AG04450 (cell line): ENCODE measurements at places on chromosomes 16 and 17.

GRCh38 chr16:57091200-57091974 lies 996 bp upstream of the CPNE2 start:
- no peak for DNase-seq

DNA sequence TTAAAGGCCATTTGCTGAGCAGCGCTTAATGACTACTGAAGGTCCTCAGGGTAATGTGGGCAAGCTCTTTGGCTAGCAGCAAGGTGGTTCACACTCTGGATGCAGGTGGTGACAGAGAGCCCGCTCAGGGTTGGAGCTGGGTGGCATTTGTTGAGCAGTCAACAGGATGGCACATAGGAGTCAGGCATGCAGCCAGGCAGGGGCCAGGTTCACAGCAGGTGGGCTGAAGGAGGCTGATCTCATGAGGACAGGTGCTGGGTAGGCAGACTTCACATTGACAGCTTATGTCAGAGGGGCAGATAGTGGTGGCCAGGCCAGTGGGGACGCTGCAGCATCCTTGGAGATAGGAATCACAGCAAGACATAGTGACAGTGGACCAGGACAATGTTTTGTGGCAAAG lies 4.5 kb downstream of the KRTAP3-1 start:
- no peak for DNase-seq

- DNase-seq: no peak
Measured at GRCh38 chr16:19432429-19432828, 14.7 kb downstream of the TMC5 start.

GRCh38 chr17:38749223-38750043 lies 1.3 kb upstream of the PCGF2 start:
- DNase-seq: no peak

- DNase-seq: no peak
Measured at GRCh38 chr17:58059141-58059540, 24.1 kb upstream of the DYNLL2 start.

DNA sequence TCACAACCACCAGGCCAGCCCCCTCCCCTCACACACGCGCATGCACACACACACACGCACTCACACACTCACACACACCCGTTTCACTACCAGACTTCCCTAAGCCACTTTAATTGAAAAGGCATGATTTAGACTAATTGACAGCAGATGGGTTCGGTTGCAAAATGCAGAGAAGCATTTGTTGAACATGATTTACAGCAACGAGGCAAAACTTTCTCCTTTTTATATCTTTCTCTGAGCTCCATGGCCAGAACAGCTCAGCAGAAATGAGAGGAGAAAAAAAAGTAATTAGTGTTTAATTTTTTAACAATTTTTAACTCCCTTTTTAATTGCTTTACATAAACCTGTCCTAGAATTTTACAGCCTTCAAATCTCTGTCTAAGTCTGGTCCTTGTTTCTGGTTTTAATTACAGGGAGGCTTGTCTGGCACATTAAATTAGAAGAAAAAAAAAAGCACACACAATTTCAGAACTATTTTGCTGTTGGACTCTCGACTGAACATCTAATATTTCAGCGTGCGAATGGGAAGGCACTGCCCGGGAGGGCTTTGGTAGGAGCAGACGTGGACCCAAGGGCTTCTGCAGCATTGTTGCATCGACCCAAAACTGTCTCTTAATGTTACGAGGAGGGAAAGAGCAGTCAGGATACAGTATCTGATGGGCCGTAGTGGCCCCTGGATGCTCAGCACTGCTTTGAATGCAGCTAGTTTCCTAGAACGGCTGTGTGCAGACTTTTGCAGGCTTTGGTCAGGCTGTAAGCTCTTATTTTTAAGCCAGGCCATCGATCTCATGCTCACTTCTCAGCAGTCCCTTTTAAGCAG lies 255.9 kb downstream of the SOX9 start:
- no peak for DNase-seq

GRCh38 chr17:63476459-63476853 lies 405 bp upstream of the ACE start:
- no peak for DNase-seq

- DNase-seq: no peak
Measured at GRCh38 chr17:82018152-82018988, 4.3 kb downstream of the CENPX start.

DNA sequence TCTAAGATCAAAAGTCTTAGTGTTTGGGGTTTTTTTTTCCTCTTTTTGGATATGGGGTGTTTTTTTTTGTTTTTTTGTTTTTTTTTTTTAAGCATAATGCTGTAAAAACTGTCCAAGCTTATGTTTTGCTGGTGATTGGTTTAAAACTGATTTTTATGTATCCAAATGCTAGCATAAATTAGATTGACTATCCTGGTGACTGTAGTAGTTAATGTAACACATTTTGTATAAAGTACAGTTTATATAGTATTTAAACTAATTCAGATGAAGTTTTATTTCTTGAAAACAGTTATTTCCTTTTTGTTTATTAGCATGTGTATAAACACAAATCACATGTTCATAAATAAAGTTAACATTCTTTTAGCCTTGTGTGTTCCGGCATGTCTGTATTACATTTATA lies 10.9 kb downstream of the RBBP6 start:
- no peak for DNase-seq

- no peak for DNase-seq
Measured at GRCh38 chr16:3577302-3577752, at the start of gene NLRC3. Gene NLRC3 (minus strand): TSS chr16:3577403. CDS start chr16:3565036, 12,367 bp downstream.

DNA sequence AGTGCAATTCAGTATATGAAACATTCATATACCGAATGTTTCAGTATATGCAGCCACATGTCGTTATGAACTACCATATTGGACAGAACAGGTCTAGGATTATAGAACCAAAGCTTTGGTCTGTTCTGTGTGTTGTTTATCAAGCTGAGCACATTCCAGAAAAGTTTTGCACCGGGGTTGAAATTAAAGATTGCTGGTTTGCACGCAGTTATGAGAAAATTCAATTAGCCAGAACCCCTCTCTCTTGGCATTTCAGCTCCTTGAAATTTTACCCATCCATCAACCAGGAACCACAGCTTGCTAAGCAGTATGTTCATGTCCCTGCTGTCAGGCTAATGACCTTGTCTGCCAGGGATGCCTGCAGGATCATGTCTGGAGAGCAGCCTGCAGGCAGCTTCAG lies 9.5 kb downstream of the KRT32 start:
- no peak for DNase-seq

DNA sequence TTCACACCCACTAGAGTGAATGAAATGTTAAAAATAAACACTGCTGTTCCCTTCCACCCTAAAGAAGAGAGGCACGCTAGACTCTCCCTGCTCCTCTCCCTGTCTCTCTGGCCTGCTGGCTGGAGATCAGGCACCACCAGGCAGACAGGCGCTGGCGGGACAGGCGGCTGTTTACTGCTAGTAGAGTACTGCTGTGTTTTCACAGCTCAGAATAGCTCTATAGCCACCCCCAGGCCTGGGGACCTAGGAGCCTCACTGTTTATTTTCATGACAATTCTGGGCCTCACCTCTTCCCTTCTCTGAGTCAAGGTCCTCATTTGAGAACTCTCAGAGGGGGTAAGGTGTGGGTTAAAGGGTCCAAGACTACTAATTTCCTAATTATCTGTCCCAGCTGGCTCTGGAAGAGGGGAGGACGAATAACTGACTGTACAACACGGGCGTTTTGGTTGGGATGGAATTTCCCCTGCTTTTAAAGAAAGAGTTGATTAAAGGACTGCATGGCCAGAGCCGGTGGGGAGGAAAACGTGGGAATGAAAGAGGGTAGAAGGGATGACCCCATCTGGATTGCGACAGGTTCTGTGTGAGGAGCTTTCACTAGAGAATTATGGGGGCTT lies 9.0 kb upstream of the G6PC1 start:
- peak; percentile 1 for DNase-seq

DNA sequence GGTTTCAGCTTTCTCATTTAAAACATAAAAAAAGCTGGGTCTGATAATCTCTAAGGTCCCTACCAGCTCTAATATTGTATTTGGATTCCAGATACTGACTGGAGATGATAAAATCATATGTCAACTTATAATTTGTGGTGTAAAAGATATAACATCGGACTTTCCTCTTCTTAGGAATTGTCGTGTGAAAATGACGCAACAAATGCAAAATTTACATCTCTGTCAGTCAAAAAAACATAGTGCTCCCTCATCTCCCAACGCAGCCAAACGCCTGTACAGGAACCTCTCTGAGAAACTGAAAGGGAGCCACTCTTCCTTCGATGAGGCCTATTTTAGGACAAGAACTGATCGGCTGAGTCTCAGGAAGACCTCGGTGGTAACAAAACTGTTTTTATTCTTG lies 197.3 kb downstream of the ANKFN1 start:
- no peak for DNase-seq

DNA sequence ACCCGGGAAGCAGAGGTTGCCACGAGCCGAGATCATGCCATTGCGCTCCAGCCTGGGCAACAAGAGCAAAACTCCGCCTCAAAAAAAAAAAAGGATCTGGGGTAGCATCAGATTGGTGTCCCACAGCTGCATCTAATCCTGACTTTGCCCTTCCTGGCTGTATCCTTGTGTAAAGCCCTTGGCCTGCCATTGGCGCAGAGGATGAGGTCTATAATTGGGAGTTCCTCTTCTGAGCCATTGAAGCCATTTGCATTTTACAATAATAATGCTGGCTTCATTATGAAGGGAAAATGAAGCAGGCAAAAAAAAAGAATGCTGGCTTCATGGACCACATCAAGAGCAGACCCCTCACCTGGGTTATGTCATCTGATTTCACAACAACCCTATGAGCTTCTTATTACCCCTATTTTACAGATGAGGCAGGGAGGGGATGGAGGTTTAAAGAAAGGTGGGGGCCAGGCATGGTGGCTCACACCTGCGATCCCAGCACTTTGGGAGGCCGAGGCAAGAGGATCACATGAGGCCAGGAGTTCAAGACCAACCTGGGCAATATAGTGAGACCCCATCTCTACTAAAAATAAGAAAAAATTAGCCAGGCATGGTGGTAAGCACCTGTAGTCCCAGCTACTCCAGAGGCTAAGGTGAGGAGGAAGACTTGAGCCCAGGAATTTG lies 1.2 kb upstream of the LITAFD start:
- DNase-seq: no peak

GRCh38 chr16:71846431-71846830 lies 655 bp downstream of the ATXN1L start:
- DNase-seq: no peak

GRCh38 chr16:80233097-80233835 lies 307.5 kb upstream of the DYNLRB2 start:
- DNase-seq: no peak

DNA sequence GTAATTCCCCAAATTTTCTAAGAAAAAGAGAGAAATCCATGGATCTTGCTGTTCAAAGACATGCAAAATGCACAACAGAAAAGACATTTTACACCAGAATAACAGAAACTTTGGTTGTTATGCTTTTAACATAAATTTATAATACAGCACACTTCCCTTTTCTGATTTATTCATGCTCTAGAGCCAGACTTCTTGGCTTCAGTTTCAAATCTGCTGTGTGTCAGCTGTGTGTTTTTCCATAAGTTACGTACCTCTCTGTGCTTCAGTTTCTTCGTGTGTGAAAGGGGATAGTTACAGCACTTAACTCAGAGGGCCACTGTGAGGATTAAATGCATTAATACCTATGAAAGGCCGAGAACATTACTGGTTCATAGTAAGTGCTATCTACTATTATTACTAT lies 6.8 kb upstream of the CCL3L1 start:
- DNase-seq: no peak

- no peak for DNase-seq
Measured at GRCh38 chr17:59330053-59330942, 1.2 kb upstream of the YPEL2 start.

- no peak for DNase-seq
Measured at GRCh38 chr17:4786516-4786915, 352 bp upstream of the VMO1 start.

DNA sequence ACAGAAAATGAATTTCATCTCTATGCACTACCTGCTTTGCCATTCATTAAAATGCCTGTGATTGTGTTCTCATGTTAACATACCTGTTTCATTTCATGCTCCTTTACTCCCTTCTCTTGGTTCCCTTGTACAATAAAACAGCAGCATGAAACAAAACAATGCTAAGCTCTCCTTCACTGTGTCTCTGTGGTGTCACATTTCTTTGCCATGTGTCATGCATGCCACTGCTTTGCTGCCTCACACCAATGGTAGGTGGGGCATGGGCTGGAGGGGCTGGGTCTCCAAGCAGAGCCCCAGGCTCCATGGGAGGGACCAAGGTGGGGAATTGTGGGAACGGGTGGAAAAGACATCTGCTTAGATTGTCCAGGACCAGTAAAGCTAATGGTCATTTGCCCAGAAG lies 83.6 kb downstream of the RGS9 start:
- no peak for DNase-seq

- DNase-seq: peak; percentile 6
Measured at GRCh38 chr16:52912565-52913173, 140.0 kb downstream of the CHD9NB start.

DNA sequence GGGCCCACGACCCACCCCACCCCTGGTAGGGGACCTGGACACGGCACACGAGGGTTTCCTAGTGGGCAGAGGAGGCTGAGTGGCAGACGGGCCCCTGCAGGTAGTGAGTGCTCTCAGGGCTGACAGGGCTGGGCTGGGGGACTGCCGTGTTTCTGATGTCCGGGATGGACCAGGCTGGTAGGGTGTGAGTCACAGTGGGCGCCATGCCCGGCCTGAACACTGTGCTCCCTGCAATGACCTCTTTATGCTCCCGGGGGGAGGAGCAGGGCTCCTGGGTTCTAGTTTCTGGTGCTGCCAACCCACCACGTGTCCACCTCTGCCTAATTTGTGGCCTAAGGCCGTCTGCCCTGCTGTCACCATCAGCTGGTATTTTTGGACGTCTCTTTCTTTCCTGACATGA lies 26.3 kb downstream of the ARHGAP23 start:
- DNase-seq: no peak

DNA sequence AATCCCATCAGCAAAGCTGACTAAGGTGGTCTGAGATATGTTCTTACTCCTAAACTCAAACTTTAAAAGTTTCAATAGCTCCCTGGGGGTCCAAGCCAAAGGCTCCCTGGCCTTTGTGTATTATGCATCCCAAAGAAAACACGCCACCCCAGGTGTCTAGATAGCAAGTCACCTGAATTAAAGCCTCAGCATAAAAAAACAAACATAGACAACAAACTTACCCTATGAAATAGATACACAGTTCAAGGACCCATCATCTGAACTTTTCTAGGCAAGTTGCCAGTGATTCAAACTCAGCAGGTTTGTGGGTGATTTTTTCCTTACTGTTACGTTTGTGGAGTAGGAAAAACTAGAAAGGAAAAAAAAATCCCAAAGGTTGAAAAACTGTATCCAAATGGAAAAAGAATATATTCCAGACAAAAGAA lies 12.5 kb downstream of the CMTM3 start:
- DNase-seq: no peak

- no peak for DNase-seq
Measured at GRCh38 chr17:45129426-45129939, 2.8 kb downstream of the PLCD3 start.

DNA sequence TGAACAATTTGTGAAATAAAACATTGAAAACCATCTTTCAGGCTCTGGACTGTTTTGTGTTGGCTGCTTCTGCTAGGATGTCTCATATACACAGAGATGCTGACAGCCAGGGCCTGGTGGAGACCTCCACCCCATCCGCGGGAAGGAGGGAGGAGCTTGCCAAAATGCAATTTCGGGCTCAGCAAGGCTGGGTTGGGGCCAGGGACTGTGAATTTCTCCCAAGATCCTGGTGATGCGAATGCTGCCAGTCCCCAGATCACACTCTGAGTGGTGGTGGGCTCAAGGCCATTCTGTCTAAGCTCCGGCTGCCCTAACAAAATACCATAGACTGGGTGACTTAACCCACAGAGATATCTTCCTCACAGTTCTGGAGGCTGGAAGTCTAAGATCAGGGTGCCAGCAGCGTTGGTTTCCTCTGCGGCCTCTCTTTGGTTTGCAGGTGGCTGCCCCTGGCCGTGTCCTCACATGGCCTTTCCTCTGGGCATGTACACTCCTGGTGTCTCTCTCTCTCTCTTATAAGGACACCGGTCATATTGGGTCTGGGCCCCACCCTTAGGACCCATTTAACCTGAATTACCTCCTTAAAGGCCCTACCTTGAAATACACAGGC lies 89.8 kb downstream of the CRISPLD2 start:
- no peak for DNase-seq
